T-helper 2 cell (primary cell): ENCODE measurements at places on chromosomes 11 and 22.

- DNase-seq = no peak
Measured at GRCh38 chr11:104529213-104529612, 365.3 kb upstream of the PDGFD start.

- DNase-seq = no peak
Measured at GRCh38 chr11:94885133-94885532, 88.2 kb downstream of the CWC15 start.

DNA sequence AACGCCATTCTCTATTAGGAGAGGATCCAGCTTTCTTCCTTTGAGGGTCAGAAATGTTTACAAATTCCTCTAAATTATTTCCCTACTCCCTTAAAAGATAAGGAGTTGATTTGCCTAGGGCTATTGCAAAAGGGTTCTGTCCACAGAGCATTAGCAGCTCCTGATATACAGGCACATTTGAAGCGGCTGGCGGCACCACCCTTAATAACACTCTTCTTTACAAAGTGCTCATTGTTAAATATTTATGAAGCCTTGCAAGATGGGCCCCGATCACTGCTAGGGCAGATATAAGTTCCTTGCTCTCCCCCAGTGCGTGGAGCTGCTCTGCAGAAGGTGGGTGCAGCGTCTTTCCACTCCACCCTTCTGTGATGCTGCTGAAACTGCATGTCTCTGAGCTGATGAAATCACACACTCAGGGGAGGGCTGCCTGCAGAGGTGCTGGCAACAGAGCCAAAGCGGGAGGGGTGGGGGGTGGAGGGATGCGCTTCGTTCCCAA, 116.7 kb upstream of the NTM start:
- no peak for DNase-seq

- DNase-seq = no peak
Measured at GRCh38 chr22:26561756-26562417, 28.0 kb downstream of the TPST2 start.

GRCh38 chr11:62513626-62514025, 33.0 kb downstream of the AHNAK start:
- no peak for DNase-seq
